ENCODE measurements at places on chromosomes 12 and 14.

DNA sequence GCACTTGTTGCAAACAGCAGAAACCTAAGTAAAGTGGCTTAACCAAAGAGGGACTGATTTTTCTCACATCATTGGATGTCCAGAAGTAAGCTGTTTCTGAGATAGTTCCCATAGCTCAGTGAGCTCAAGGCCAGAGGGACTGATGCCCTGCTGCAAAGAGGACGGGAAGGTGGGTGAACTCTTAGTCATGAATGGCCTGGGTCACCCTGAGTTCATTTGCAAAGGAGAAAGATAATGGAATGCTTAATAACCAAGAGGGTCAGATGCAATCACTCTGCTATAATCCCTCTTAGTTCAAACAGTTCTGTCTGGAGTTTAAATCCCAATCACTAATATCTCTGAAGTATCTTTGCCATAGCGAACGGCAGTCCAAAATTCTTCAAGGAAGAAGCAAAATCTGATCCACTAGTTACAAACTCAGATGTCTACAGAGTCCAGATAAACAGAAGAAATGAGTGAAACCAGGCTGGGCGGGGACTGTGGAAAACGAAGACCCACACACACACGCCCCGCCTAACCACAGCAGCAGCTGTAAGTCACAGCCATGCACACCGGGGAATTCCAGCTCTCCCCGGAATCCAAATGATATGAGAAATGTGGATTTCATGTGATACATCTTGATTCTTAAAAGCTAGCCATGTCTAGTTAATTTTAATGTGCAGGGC is 289.5 kb downstream of the TMEM132D start:
- DNase-seq = no peak

DNA sequence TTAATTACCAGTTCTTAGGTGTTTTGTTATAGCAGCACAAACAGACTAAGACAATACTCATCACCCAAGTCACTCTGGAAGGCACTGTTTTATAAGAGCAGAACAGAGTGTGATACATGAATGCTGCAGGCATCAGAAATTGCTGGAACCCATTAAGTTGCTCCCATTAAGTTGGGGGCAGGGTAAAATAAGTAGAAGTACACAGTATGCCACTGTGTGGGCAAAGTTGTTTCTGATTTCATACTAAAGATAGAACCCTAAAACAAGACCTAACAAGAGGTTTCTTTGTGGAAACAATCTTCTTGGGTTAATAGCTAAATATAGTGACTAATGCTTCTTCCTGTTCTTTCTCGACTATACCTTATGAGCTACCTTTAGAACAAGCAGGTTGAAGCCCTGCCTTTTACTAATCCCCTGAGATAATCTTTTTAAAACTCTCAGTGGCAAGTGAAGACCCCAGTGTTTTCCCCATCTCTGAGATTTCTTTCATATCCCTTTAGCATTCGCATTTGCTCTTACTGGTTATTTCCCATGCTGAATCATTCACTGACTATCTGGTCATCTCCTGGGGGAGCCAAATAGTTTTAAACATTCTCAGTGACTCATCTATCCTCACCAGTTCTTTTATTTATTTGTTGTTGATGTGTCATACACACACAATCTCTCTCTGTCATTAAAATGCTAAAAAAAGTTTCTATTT is 52.3 kb downstream of the SOCS2 start:
- no peak for DNase-seq

DNA sequence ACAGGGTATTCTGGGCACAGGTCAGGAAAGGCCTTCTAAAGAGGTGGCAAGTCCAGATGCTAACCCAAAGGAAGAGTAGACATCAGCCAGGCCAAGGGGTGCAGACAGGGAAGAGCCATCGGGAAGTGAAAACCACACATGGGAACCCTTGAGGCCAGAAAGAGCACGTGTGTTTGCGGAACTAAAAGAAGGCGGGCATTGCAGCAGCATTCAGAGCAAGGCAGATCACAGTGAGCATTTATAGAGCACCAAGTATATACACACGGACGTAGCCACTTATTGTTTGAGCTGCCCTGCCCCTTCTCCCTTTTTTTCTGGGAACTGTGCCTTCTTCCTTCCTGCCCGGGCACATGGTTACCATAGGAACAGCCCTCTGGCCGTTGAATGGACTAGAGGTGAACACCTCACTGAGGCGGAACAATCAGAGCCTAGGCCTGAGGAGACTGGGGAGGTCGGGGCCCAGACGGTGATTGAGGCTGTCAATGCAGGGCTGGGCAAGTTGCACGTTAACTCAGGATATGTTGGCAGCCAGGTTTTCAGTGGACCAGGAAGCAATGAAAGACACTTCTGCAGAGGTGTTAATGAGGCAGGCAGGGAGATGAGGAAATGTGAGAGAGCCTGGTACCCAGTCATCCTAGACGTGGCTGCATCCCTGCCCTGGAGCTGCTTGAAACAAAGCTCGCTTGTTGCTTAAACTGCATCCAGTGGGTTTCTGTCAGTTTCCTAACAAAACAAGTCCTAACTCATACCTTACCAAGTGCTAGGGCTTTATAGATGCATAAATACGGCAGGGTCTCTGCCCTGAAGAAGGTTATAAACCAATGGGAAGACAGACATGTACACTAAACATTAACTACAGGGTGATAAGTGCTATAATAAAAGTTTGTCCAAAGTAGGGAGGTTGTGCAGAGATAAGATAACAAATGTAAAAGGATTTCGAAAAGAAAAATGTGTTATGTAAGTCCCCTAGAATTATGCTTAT is 34.2 kb downstream of the MOAP1 start:
- no peak for DNase-seq

DNA sequence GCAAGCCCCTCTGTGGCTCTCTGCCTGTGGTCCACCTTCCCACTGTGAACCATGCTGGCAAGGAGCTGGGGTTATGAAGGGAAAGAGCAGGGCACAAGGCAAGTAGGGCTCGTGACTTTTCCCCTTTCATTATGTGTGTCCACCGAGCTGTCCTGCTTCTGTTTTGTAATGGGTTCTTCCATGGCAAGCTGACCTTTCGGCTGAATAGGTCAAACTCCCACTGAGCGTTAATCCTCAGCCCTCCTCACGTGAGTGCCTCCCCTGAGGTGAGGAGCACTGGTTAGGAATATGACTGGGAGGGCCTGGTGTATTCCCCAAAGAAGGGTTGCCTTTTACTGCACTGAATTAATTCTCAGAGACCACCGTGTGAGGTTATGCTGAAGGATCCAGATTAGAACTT is 424.3 kb downstream of the NPAS3 start:
- no peak for DNase-seq

- DNase-seq = no peak
These were observed 99.5 kb downstream of the EGLN3 start for GRCh38 chr14:33851366-33851765.

- no peak for DNase-seq
These were observed 418 bp downstream of the AMN1 start for GRCh38 chr12:31728289-31728916.

DNA sequence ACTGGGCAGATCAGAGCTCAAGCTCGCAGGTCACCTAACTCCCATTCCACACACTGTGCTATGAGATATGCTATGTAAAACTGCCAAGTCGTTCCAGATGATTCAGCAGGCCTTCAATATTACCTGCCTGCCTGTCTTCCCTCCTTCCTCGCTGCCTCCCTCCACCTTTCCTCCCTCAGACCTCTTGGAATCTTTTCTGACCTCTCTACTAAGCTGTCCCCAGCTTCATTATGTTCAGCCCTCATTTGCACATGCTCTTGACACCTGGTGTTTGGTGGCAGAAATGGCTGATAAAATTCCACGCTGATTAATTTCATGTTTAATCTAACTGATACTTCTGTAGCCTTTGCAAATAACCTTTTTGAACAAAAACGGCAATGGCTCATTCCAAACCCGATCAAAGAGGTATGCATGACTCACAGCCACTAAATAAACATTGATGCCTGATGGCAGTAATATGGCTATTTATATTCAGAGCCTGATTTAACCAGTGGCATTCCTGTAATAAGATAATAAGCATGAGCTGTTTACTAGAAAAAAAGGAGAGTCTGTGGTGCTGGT is 130.8 kb upstream of the EGLN3 start:
- DNase-seq = no peak

DNA sequence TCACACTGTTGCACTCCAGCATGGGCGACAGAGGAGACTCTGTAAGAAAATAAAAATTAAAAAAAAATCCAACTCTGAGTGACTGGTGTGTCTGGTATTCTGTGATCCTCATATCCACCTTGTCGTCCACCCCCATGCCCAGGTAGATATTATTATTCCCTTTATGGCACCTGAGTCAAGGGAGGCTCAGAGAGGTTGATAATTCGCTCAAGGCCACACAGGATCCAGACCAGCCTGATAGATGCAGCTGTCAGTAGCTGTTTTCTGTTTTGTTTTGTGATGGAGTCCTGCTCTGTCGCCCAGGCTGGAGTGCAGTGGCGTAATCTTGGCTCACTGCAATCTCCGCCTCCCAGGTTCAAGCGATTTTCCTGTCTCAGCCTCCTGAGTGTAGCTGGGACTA is 14.8 kb upstream of the FAM222A start:
- no peak for DNase-seq

GRCh38 chr14:100299238-100299560 is 7.0 kb downstream of the SLC25A29 start:
- DNase-seq = no peak

DNA sequence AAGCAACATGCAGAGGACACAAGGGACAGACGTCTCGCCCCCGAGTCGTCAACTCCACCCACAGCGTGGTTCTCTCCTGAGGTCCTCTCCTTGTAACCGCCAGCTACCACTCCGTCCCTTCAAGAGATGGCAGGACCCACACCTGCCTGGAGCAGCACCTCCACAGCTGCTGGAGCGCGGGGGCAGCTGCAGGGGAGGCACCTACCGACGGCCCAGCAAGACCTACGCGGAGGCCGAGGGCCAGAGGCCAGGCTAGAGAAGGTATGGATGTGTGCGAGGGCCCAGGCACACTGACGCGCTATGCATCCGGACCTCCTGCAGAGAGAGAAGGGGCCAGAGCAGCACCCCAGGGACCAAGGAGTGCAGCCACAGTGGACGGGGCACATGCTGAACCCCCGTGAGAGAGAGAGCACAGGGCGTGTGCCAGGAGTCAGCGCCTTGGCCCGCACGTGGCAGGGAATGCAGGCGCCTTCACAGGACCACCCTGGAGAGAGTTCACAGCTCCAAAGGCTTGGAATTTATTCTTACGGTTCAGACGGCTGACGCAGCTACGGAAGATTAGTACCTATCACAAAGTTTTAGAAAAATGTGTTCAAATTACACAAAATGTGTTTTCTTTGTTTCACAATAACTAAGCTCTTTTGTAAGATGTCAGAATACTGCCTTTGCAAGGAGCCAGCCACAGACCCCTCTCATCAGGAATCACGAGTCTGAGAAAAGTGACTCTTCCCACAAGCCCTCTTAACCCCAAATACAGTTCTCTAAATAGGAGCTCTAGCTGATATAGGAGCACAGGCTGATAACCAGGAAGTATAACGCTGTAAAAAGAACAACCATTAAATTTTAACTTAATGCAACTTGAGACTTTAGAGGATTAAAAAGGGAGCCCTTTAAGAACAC is 36.8 kb downstream of the CDC42BPB start:
- no peak for DNase-seq

DNA sequence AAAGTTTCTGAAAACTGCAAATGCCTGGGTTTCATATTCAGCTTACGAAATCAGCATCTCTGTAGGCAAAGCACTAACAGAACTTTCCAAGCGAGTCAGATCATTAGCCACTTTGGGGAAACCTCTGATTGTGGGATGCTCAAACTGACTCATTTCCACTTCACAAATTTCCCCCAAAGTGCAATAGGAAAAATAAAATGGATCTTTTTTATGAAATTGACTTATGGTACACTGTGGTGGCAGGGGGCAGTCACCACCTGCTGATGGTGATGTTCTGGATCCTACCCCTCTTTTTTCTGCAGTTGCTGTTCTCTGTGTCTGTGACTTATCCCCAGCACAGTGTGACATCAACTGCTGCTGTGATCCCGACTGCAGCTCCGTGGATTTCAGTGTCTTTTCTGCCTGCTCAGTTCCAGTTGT is 5.6 kb downstream of the TCTN1 start:
- no peak for DNase-seq

DNA sequence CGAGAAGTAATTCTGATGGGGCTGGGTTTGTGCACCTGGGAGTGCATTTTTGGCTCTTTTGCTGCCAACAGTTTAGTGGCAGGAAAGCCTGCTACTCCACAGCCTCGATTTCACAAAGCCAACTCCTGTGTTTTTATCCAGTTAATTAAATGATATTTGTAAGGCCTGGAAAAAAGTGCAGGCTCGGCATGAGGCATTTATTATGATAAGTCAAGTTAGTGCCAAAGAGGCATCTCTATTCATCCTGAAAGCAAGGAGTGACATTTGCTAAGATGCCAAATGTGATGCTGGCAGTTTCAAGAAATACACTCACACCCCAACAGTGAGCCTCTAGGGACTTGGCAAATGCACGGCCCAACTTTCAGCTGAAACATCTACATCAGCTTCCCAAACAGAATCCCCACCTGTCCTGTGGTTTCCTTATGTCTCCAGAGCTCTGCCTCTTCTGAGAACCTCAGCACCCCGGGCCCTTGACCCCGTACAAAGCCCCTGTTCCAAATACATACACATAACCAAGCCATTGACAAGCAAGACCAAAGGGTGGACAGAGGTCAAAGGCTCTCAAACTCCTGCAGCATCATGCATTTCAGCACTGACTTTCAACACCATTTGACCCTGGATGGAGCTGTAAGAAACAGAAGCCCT is 955.1 kb upstream of the TMEM132C start:
- no peak for DNase-seq

DNA sequence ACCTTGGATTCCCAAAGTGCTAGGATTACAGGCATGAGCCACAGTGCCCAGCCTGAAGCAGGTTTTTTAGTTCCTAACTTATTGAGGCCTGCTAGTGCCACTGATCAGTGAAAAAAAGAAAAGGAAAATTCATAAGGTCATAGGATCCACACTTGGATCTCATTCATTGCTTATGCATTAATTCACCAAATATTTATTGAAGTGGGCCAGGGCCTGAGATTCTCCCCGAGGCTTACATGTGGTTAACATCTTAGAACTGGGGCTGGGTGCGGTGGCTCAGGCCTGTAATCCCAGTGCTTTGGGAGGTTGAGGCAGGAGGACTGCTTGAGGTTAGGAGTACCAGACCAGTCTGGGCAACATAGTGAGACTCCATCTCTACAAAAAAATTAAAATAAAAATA is 29.5 kb upstream of the MAP1LC3B2 start:
- no peak for DNase-seq
